Large intestine (tissue), 12 donors: ENCODE measurements at places on chromosomes 12 and 14.
A peak's percentile ranks its signal among the peaks of the same experiment; 100 is the strongest.

DNA sequence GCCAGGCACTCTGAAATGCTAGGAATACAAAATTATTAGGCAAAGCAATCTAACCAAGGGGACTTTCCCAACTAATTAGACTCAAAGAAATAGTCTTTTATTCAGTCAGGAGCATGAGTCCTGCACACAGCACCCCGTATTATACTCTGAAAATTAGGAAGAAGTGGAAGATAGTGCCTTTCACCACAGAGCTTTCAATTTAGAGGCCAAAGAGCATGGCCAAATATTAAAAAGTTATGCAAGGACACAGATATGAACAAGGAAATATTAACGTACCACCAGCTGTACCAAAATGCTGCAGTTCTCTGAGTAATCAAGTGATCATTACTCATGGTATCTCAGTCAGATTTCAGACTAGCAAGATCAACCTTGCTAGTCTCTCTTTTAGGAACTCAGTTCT lies 22.6 kb upstream of the MDM2 start:
- no peak for DNase-seq

GRCh38 chr14:89773644-89774316 lies 180.8 kb downstream of the EFCAB11 start:
- DNase-seq, result peak; percentile 21

- peak; percentile 42 for DNase-seq
Observed at GRCh38 chr12:88753066-88753465, 172.8 kb upstream of the KITLG start.

GRCh38 chr14:95808371-95808770 lies 68.3 kb upstream of the TUNAR start:
- no peak for DNase-seq
